ENCODE measurements at places on chromosomes 1 and 21.

GRCh38 chr1:167795810-167796740 lies 74.3 kb downstream of the MPZL1 start:
- DNase-seq, result peak; percentile 60

DNA sequence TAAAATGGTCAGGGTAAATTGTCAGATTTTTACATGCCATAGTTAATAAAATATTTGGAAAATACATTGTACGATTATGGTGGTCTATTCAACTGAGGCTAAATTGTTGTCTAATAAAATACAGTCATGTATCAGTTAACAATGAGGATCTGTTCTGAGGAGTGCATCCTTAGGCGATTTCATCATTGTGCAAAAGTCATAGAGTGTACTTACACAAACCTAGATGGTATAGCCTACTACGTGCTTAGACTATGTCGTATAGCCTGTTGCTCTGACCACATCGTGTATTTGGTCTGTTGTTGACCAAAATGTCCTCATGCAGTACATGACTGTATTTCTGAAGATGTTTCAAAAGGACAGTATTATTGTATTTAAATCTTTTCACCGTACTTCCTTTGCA lies 5.2 kb downstream of the EEIG2 start:
- no peak for DNase-seq

DNA sequence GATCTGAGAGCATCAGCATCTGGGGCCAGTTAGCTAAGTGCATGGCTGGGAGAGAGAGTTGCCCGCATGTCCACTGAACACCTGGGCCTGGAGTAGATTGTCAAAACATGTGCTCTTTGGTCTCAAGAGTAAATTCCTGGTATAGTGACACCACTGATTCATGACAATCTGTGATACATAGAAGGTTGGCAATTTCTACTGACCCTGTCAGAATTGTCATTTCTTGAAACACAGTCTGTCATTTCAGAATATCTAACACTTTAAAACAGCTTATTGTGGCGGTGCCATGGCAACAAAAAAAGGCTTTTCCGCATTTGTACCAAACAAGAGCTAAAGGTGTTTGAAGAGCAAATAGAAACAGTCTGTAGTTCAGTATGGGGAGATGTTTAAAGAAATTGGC lies 186.4 kb upstream of the FAM78B start:
- no peak for DNase-seq

DNA sequence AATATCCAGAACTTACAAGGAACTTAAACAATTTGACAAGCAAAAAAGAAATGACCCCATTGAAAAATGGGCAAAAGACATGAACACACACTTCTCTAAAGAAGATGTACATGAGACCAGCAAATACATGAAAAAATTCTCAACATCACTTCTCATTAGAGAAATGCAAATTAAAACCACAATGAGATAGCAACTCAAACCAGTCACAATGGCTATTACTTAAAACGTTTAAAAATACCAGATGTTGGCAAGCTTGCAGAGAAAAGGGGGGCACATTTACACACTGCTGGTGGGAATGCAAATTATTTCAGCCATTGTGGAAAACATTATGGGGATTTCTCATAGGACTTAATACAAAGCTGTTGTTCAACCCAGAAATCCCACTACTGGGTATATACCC lies 1634.0 kb downstream of the NCAM2 start:
- no peak for DNase-seq

- peak; percentile 72 for DNase-seq
These were observed 15.7 kb upstream of the FGR start for GRCh38 chr1:27650539-27651175.

DNA sequence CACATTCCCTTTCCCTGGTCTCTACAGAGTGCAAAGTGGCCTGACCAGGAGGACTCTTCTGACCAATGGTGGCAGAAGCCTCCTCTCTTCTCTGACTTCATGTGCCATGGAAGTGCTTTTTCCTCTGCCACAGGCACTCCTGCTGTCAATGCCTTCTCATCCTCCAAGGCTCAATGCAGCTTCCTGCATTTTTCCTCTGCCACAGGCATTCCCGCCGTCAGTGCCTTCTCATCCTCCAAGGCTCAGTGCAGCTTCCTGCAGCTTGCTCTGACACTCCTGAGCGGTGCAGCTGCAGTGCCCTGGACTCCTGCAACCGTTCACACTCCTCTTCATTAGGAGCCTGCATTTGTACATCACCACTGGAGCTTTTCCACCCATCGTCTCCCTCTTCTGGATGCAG lies 4.7 kb upstream of the ADARB1 start:
- no peak for DNase-seq

DNA sequence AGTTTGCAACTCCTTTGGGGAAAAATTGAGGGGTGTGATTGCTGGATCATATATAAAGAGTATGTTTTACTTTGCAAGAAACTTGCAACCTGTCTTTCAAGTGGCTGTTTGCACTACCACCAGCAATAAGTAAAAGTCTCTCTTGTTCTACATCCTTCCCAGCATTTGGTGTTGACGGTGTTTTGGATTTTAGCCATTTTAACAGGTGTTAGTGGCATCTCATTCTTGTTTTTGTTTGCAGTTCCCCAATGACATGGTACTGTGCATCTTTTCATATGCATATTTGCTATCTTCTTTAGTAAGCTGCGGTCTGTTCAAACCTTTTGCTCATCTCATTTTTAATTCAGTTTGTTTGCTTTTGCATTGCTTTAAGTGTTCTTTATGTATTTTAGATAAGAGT lies 535.5 kb downstream of the LRRIQ3 start:
- no peak for DNase-seq

- DNase-seq, result no peak
These were observed 14.3 kb upstream of the KCNA10 start for GRCh38 chr1:110533230-110533629.

DNA sequence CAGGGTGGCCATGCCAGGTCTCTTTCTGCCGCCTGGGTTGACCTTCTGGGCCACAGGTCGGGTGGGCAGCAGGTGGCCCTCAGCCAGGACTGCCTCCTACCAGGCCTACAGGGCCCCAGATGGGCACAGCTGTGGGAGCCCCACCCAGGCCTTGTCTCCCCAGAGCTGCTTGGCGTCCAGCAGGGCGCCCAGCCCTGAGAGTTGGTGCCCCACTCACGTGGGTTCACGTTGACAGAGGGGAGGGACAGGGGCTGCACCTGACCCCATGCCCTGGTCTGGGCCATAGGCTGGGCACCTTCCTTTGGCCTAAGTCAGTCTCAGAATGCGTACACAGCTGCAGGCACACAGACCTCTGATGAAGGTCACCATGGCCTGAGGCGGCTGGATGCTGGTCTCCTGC lies 16.7 kb downstream of the PRDM16 start:
- no peak for DNase-seq

DNA sequence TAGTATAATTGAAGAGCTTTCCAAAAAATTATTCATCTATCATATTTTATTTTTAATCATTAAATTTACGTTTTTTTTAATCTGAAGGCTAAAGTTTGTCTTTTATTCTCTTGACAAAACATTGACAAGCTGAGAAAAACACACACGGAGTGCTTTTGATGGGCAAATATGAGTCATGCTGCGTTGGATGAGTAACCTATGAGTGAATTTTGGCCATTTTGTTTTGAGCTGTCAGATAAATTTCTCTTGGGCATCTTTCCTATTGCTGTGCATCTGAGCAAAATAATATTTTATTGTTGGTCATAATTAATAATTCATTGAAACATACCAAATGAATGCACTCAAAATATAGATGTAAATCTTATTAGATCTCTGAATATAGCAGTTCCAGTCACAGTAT lies 1144.1 kb upstream of the ADGRL2 start:
- DNase-seq, result peak; percentile 18

DNA sequence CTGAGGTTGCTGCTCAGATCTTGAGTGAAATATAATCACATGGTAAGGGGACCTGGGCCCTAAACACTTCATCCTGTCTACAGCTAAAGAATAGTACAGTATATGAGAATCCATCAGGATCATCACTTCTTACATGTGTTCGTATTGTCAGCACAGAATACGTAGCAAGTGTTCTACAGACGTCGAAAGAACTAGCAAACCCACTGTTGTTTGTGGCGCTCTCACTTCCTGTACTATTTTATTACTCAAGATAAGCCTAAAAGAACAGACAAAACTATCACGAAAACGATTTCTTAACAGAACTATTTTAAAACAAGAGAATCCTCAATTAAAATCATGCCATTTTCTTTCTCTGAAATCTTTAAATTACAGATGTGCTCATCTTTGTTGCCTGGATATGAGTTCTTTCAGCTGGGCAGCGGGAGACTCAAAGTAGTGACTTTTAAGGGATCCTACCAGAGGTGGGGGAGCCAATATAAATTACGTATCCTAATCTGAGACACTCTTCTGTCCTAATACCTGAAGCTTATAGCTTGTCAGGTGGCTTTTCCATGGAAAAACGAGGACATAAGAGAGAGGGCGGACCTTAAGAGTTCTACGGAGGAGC lies 724 bp downstream of the ST7L start:
- DNase-seq, result no peak

DNA sequence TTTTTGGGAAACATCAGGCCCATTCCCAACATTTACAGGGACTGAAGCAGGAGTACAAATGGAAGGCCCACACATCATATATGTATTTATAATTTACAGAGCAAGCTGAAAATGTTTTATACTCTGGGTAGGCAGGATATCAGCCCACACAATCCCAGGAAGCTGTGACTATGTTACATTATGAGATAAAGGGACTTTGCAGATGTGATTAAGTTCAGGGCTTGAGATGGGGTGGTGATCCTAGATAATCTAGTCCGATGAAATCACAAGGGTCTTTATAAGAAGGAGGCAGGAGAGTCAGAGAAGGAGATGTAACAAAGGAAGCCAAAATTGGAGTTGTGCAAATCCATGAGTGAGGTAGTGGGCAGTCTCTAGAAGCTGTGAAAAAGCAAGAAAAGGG lies 160.5 kb downstream of the PDE4B start:
- DNase-seq, result no peak

DNA sequence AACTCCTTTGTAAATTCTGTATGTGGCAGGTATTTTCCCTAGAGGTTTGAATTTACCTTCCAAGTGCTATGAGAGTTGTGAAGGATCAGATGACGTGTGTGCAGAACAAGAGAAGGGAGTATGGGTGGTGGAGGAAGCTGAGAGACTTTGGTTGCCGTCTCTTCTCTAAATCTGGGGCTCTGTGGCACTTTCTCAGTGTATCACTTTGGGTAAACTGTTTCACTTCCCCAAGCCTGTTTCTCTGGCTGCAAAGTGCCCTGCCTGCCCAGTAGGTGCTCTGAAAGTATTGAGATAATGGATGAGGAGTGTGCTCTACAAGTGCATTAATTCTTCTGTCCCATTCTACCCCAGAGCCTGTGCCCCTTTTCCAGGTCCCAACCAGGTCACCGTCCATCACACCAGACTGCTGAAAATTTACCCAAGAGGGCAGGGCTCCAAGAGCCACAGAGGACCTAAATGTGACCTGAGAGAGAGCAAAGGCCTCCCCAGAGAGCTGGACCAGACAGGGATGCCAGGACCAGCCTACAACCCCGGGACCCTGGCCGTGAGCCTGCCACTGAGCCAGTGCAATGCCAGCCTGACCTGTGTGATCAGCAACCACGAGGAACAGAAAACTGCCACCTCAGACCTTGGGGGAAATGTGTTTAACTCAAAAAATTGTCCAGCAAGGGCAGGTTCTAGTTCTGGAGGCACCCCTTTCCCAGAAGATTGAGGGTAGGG lies 131.6 kb upstream of the ETV3 start:
- DNase-seq, result no peak

DNA sequence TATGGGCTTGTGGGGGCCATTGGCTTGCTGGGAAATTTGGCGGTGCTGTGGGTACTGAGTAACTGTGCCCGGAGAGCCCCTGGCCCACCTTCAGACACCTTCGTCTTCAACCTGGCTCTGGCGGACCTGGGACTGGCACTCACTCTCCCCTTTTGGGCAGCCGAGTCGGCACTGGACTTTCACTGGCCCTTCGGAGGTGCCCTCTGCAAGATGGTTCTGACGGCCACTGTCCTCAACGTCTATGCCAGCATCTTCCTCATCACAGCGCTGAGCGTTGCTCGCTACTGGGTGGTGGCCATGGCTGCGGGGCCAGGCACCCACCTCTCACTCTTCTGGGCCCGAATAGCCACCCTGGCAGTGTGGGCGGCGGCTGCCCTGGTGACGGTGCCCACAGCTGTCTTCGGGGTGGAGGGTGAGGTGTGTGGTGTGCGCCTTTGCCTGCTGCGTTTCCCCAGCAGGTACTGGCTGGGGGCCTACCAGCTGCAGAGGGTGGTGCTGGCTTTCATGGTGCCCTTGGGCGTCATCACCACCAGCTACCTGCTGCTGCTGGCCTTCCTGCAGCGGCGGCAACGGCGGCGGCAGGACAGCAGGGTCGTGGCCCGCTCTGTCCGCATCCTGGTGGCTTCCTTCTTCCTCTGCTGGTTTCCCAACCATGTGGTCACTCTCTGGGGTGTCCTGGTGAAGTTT lies 550 bp downstream of the RXFP4 start:
- no peak for DNase-seq

DNA sequence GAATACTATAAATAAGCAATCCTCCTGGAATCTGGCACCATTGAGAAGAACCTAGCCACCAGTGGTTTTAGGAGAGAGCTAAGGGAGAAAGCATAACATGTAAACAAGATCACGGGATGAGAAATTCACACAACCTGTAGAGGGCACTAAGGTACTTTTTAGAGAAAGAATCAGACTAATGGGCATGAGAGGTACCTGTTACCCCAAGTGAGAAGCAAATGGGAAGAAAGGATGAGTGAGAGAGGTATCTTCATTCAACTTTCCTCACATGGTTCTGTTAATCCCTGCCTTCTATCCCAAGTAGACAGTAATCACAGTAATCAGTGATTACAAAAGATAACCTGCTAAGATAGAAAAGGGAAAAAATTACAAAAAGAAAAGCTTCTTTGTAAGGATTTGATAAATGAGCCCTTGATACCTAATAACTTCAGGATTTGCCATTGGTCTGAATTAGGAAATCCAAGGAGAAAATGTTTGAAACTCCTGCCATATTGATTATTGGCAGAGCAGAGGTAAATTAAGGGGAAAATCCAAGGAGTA lies 251.1 kb upstream of the ADGRL2 start:
- peak; percentile 50 for DNase-seq

GRCh38 chr1:25427696-25428095 lies 3.0 kb upstream of the MACO1 start:
- DNase-seq, result no peak

DNA sequence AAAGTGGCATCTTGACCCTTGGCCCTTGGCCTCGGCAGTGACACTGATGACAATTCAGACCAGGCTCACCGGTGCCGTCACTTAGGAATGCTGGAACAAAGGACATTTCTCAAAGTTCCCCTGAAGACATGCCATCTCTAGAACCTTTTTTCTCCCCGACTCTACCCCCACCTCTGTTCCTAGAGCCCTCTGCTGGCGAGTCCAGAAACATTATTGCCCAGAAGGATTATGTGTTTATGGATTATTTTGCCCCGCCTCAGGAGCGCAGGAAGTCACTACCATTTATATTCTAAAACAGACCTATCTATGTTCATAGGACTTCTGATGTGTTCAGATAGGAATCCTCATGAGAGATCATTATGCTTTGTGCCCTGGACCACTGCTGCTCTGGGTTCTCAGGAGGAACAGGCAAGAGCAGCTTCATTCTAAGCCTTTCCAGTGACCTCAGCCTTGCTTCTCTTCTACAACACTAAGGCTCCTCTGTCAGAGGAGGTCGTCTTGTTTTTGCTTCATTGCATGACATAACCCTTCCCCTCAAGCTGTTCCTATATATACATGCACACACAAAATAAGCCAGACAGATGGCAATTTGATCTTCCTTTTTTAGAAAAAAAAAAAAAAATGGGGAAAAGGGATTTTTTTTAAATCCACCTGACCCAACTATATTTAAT lies 12.4 kb upstream of the SHISA4 start:
- no peak for DNase-seq

- no peak for DNase-seq
These were observed 170.5 kb upstream of the FGGY start for GRCh38 chr1:59126366-59126765.

GRCh38 chr21:15309022-15309590 lies 244.3 kb upstream of the NRIP1 start:
- DNase-seq, result no peak

Data from NCI-H226 (cell line).